ENCODE measurements at places on chromosomes 4 and X.

DNA sequence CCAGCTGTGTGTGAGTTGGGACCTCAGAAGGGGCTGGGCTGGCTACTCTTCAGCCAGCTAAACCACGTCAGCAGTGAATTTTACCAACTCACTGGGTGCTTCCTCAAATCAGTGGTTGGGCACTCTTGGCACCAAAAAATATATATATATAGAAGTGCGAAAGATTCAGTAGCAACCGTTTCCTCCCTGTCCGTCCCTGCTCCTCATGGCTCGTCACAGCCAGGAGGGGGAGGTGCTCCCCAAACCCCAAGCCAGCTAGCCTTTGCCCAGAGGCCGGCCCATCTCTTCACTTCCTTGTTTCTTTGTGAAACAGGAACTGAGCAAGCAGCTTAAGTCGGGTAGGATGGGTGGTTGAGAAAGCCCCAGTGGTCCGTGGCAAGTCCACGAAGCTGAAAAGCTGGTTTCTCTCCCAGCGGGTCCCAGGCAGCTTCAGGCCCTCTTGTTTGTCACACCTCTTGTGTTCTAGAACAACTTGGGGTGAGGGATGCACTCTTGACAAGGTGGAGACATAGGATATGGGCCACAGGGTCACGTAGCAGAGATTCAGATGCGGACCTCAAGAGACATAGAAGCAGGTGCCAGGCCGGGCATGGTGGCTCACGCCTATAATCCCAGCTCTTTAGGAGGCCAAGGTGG lies 6.8 kb upstream of the SASH3 start:
- no peak for DNase-seq

GRCh38 chr4:39331191-39331590 lies 35.0 kb downstream of the RFC1 start:
- no peak for DNase-seq

- no peak for DNase-seq
Measured at GRCh38 chr4:10733481-10734062, 49.0 kb upstream of the CLNK start.

- DNase-seq: no peak
Measured at GRCh38 chr4:53494851-53495250, 96.4 kb downstream of the LNX1 start.

GRCh38 chr4:112113864-112114263 lies 31.4 kb upstream of the FAM241A start:
- DNase-seq: no peak

GRCh38 chr4:111537871-111538270 lies 607.4 kb upstream of the FAM241A start:
- no peak for DNase-seq

- DNase-seq: no peak
Measured at GRCh38 chr4:118758293-118758692, 73.1 kb downstream of the METTL14 start.

GRCh38 chr4:123390846-123391456 lies 5.6 kb upstream of the SPRY1 start:
- DNase-seq: no peak

DNA sequence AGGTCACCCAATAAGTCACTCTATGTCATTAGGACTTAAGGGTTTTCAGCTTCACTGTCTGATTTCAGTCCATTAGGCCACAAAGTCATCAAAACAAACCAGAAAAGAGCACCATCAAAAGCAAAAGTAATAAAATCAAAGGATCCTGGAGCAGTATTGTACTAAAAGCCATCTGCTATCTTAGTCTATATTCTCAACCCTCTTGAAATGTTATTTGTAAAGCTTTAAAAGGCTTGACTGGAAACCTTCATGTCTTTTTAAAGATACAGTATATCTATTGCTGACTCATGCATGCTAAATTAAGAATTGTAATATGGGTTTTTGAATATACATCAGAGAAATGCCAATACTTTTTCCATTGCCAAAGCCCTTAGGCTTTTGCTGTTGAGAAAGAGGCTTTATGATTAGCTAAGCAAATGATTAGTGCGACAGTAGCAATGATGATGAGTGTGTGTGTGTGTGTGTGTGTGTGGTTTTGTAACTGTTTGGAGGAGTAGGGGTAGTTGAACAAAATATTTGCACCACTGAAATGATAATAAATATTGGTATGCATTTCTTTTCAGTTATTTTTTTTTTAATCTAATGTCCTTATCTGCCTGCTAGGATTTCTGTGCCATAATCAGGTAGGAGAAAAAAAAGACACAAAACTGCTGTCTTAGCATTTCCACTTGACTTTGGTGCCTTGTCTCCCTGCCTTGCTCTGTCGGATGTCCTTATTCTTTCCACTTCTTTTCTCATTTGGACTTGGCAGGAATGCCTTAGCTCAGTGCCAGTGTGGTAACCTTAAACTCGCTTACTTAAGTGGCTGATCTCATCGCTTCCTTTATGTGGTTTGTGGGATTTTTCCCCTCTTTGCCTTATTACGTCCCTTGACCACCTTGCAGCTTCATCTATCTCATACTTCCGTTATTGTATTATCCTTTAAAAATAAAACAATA lies 119.7 kb downstream of the PCDH7 start:
- no peak for DNase-seq

- no peak for DNase-seq
Measured at GRCh38 chr4:151169223-151169622, 69.8 kb downstream of the RPS3A start.

DNA sequence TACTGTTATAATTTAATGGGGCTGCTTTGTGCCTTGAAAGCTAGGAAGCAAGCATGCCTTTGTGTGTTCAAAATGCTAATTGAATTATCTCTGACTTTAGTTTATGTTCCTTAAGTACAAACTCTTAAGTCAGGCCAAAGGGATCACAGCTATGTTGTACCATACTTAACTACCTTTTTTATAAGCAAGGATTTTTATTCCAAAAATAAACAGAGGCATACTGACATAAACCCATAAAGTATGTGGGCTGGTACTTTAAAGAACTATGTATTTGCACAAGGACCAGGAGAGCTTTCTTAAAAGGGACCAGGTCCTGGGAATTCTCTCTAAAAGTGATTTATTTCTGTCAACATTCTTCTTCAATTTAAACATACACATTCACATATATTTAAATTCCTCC lies 57.8 kb upstream of the HCCS start:
- DNase-seq: no peak

GRCh38 chr4:128718768-128719167 lies 90.7 kb upstream of the JADE1 start:
- DNase-seq: no peak
